ENCODE measurements at places on chromosomes 1 and 21.

GRCh38 chr1:108877348-108878159 is 769 bp downstream of the GPSM2 start:
- DNase-seq: no peak

DNA sequence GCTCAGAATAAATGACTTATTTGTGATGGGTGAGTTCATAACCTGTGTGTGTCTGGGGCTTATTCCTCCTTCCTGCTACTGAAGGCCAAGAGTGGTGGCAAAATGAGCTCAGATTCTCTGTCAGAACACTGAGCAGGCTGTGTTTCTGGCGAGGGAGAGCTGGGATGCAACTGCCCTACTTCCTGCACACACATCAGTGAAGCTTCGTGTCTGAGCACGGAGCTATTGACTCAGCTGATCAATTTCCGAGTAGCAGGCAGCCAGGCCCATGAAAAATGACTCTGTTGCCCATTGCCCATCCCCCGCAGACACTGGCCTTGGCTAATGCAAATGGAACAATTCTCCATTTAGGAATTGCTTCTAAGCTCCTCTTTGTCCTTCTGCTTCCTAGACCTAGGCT is 27.7 kb downstream of the TNR start:
- DNase-seq: no peak

DNA sequence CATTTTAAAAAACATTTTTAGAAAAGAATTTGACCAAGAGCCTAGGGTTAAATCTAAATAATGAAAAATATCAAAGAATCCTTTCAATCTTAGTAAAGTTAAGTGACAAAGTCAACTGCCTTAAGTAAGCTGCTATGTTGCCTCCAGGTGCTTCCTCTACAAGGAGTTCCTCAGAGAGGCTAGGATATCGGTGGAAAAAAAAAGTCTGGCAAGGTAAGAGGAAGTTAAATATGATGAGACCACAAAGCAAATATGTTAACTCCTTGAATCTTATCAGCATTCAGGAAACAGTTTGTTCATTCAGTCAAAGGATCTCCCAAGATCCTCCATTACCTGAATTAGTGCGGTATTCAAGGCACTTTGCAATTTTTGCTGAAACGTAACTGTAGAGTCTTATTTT is 563.5 kb downstream of the PTPRC start:
- DNase-seq: no peak

- DNase-seq: no peak
These were observed 368.0 kb downstream of the HHAT start for GRCh38 chr1:210696709-210697108.

GRCh38 chr1:217137210-217137881 is 414.1 kb upstream of the ESRRG start:
- DNase-seq: no peak
